ENCODE measurements at places on chromosomes 5 and 9.
A peak's percentile ranks its signal among the peaks of the same experiment; 100 is the strongest.

DNA sequence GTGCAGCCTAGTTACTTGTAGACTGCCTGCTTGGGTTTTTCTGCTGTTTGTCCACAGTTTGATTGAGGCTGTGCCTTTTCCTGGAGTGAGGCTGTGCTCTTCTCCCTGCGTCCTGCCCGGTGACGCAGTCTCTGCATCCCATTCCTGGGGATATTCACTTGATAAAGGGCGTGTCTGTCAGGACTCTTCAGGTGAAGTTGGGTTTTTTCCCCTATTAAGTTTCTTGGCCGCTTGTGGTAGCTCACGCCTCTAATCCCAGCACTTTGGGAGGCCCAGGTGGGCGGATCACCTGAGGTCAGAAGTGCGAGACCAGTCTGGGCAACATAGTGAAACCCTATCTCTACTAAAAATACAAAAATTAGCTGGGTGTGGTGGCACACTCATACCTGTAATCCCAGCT is 50.0 kb upstream of the SUSD3 start:
- no peak for DNase-seq

- DNase-seq = no peak
These were observed 9.4 kb upstream of the NDST1 start for GRCh38 chr5:150498501-150498900.

DNA sequence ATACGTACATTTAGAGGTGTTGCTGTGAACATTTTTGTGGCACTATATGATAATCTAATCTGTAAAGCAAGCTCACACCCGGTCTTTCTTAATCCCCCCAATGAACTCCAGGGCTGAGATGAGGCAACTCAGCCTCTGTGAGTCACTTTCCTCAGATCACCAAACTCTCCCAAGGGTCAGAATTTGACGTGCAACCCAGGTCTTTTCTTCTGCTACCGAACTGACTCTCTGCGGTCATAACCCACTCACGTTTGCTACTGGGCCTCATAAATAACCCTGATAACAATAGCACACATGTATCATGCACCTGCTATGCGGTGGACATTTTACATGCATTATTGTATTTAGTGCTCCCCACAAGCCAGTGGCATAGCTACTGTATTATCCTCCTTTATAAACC is 153.1 kb downstream of the DROSHA start:
- no peak for DNase-seq

- DNase-seq = no peak
These were observed 27.8 kb downstream of the PPARGC1B start for GRCh38 chr5:149757956-149758355.

- DNase-seq = no peak
These were observed 202.1 kb downstream of the NXNL2 start for GRCh38 chr9:88737031-88737430.

DNA sequence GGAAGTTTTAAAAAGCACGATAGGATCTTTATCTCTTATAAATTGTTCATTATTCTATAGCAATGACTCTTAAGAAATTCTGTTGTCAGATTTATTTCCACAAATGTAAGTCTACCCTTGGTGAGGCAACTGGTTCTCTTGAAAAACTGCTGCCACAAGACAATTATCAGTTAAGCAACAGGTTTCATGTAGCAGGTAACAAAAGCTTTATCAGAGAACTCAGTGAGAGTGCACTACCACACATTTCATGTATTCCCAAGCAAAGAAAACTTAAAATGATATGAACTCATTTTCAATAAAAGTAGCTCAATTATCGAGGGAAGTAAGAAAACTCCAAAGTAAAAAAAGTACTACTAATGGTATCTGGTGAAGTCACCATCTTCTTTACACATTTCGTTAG is 9.4 kb downstream of the NR6A1 start:
- DNase-seq = no peak

DNA sequence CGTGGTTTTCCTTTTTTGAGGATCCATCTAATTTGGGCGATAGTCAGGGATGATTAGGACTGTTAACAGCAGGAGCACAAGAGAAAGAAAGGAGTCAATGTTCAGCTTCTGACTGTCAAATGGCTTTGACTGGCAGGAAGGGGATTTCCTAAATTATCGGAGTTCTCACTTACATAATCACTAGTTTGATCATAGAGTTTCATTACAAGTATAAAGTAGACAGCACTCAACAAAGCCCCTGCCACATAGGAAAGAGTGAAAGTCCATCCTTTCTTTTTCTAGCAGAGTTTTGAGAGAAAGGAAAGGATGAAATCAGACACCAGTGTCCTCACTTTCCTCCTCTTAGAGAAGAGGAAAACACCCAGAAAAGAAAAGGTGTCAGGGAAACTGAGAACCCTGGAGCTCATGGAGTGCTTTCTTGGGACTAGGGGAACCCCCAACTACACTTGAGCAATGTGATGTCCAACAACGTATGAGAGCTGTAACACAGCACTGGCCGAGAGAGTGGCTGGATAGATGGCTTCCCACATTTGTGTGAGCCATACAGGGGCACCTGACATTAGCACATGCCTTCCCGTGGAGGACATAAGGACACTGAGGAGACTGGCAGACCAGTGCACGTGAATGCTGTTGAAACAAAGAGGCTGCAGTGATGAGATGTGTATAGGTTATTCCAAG is 26.0 kb upstream of the LPAR1 start:
- no peak for DNase-seq

GRCh38 chr5:111585946-111586345 is 73.6 kb upstream of the STARD4 start:
- no peak for DNase-seq

DNA sequence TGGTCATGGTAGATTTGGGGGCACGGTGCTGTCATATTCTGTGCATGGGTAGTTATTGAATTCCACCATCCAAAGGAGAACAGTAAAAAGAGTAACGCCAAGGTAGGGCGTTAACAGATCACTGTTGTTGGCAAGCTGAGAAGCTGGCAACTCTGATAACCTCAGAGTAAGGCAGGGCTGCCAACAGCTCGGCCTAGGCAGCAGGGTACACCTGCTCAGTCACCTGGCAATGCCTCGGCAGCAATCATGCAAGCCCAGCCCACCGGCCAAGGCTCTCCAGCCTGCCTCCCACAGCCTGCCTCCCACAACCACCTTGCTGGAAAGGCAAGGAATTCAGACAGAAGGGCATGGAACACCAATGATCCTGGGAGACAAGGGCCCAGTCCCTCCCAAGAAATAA is 63.9 kb downstream of the KLHL3 start:
- no peak for DNase-seq

DNA sequence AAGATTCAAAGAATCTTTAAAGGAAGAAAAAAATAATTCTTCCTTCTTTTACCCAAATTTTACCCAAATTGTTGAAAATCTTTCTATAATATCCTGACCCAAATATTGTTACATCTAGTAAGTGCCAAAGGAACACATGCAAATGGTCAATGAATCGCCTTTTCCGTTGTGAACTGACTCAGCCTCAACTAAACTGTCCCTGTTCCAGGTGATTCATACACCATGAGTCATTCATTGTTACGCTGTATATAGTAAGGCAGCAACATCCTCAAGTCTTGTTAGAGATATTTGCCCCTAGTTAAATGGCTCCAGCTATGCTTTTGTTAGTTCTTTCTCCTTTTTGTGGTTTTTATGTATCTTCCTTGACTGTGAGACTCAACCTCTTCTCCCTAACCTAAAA is 9.7 kb downstream of the PTGER4 start:
- peak; percentile 55 for DNase-seq

DNA sequence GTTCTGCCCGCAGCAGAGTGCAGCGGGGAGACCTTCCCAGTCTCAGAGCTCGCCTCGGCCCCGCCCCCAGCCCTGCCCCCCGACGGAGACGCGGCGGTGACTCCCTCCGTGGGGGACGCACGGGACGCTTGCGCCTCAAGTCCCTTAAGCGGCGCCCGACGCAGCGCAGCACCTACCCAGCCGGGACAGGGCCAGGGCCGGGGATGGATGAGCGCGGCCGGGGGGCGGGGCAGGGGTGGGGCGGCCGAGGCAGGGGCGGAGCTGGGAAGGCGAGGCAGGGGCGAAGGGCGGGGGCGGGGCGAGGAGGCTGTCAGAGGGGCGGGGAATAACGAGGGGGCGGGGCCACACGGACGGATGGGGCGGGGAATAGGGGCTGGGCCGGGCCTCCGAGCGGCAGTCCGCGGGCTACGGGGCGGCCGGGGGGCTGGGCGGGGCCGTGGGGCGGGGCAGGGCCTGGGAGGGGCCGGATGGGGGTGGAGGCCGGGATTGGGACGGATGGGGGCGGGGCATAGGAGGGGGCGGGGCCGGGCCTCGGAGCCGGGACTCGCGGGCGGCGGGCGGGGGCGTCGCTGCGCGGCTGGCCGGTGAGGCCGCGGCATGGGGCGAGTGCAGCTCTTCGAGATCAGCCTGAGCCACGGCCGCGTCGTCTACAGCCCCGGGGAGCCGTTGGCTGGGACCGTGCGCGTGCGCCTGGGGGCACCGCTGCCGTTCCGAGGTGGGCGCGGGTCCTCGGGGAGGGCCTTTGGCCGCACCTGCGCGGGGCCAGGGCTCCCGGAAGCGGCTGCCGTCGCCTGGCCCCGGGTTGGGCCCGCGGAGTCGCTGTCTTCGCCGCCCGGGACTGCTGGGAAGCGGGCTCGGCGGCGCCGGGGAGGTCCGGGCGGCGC is at the start of gene ARRDC1:
Gene ARRDC1 (plus strand): TSS at position 566 of the 884 bp plus-strand sequence. CDS start 32 bp downstream, at position 598.
- peak; percentile 87 for DNase-seq

DNA sequence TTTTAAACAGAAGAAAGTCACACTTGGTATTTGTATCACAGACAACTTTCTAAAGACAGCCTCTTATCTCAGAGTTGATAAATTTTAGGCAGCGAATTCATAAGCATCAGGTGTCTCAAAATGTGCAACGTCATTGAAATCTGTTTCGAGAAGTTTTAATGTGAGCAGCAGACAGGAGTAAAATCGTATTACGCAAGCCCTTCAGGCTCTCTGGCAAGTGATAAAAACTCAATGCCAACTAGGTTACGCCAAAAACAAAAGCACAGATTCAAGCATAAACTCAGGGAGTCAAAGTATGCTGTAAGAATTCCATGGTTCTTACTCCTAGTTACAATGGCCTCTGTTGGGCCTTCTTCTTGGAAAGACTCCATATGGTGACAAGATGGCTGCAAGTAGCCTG is 244.7 kb downstream of the SEMA5A start:
- DNase-seq = no peak

DNA sequence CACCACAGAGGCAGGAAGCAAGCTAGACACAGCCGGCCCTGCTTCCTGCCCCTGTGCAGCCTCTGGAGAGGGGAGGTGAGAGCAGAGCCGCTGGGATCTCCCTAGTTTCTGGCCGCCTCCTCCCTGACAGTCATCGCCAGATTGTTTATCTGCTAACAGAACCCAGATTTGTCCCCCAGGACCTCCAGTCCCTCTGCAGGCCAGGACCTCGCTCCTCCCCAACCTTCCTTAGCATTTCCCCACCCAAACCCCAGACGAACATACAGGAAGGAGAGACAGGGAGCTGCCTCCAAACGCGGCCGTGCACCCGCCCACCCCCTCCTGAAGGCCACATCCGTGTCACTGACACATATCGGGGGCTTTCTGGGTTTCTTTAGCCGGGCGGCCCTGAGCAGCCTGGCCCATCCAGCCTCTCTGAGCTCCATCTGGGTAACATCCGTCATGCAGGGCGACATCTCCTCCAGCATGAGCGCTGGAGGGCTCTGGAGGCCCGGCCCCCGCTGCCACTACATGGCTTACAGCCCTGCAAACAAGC is 47.5 kb downstream of the DBH start:
- DNase-seq = peak; percentile 43

DNA sequence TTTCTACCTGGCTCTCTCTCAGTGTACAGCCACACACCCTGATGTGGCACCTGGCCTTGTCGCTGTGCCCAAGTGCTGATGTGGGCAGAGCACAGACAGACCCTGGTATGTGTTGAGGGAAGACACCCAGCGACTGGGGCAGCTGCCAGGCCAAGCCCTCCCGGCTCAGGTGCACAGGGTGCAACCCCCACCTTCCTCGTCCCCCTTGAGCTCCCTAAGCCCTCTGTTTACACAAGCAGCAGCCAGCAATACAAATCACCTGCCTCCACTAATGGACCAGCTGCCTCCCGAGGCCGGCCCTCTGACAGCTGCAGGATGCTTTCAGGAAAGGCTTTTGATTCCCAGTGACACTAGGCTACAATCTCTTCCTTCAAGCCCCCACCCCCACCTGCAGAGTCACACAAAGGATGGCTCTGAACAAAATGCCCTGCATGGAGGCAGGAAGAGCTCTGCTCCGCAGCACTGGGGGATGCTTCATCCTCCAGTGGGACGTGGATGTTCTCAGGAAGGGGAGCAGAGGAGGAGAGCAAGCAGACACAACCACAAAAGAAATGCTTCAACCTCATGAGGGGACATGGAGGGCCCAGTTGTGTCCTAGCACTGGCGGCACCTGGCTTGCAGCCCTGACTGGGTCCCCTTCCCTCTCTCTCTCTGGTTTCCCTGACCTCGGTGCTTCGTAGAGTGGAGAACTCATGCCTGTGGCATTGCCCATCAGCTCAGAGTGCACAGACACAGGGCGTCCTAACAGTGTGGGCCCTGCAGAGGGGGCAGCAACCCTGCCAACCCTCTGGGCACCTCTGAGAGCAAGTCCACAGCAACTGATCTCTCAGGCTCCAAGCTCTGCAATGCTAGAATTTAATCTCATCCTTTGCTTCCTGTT is 140.8 kb downstream of the BARX1 start:
- DNase-seq = no peak

- DNase-seq = no peak
These were observed 47.5 kb upstream of the ELL2 start for GRCh38 chr5:96008987-96009647.

GRCh38 chr5:84393969-84394368 is 9.3 kb upstream of the EDIL3 start:
- DNase-seq = no peak

- no peak for DNase-seq
These were observed 4.9 kb upstream of the JAK2 start for GRCh38 chr9:4980086-4980727.

DNA sequence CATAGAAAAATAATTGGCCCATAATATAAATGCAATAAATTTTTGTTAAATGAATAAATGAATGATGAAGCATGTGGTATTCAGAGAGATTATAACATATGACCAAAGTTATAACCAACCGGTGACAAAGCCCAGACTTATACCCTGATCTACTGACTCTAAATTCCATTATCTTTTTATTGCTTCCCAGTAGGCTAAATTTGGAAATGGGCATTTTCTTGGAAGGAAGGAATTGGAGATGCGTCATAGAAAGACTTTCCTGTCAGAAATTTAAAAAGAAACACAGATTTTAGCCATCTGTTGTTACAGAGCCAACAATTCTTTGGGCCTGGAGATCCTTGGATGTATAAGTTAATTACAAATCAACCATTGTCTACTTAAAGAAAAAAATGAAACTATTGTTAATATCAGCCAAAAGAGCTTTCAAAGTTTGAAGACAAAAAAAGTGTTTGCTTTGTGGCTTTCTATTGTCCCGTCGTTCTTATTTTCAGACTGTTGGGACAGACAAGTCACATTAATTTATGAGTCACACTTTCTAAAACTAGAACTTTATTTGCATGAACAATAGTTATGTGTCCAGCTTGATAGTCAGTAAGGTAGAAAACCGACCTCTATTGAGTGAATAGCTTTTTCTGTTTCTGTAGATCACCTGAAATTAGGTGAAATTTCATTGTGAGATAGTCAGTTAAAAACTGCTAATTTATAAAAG is 428.7 kb downstream of the GABRG2 start:
- DNase-seq = no peak

- no peak for DNase-seq
These were observed 5.2 kb downstream of the DOCK8 start for GRCh38 chr9:219670-220365.

GRCh38 chr5:6632324-6632887 is 438 bp downstream of the NSUN2 start:
- no peak for DNase-seq
